NCI-H510A treated with DMSO at 0.1 percent for 48 hours (cell line): ENCODE measurements at places on chromosomes 6 and 20.

DNA sequence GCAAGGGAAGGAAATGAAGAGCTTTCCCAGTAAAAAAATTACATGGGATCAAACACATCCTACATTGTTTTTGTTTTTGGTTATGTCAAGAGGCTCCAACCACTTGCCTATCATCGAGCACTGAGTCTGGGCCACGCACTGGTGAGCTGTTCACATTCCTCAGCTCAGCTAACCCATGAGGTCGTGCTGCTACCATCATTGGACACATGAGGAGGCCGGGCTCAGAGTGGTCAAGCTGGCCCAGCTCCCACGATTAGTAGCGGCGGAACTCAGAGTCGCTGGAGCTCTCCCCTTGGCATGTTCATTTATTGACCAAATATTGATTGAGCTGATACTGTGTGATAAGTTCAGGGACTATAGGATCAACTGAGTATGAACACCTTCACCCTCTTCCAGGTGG is 164.9 kb downstream of the CDH26 start:
- no peak for DNase-seq

GRCh38 chr6:31920811-31921210 is 6.7 kb upstream of the C2 start:
- no peak for DNase-seq

- no peak for DNase-seq
These were observed 103.6 kb upstream of the SCGN start for GRCh38 chr6:25548451-25548850.

DNA sequence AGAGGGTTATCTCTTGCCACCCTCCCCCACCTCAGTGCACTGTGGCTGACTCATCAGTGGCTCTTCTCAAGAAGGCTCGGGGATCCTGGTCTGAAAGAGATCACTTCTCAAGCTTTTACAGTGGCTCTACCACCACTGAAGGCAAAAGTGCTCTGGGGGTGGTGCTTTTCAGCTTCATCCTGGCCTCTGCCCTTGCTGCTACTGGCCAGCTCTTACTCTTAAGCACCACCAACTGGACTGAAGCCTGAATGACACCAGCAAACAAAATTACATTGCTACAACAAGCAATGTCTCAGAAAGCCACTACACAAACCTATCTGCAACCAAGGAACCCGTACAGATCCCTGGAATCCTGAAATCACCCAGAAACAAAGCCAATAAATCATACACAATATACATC is 402.1 kb downstream of the EPHA7 start:
- DNase-seq: no peak

DNA sequence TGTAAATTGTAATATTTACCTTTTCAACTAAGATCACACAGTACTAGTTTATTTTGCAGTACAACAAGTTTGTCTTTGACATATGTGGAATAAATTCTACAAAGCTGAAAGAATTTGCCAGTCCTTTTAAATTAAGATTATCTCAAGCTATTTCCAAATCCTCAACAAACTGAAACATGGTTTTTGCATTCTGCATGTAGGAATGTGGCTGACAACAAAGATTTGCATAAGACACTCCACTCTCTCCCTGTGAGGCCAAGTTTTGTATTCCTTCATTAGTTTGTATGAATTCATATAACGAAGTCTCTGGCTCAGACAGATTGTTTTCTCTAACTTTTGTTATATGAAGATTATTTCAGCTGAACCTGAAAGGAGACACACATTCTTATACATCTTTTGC is 124.1 kb upstream of the THEMIS start:
- no peak for DNase-seq

- no peak for DNase-seq
These were observed 137.9 kb downstream of the PKHD1 start for GRCh38 chr6:51949526-51949925.

DNA sequence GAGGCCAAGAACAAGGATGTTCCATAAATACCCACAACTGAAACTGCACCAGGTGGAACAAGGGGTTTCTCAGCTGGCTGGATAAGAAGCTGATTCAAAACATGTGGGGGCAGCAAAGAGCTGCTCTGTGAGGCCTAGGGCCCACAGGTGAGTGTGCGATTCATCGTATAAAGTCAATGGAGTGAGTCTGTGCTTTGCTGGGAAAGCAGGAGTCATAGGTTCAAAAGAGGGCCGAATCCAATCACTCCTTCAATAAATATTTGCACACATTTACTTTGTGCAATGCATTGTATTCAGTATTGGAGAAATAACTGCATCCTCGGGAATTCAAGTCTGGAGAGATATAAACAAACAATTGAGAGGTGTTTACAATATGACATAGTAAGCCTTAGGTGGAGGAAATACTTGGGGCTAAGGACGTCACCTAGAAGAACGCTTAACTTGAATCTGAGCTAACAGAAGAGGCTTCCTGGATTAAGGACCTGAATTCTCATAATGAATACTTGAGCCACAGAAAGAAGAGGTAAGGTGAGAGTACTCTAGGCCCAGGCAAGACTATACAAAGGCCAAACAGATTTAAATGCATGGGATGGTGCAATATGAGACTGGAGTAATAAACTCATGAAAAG is 83.7 kb upstream of the TMEM30A start:
- DNase-seq: peak; percentile 51

GRCh38 chr6:56657354-56657753 is 14.7 kb upstream of the DST start:
- no peak for DNase-seq

DNA sequence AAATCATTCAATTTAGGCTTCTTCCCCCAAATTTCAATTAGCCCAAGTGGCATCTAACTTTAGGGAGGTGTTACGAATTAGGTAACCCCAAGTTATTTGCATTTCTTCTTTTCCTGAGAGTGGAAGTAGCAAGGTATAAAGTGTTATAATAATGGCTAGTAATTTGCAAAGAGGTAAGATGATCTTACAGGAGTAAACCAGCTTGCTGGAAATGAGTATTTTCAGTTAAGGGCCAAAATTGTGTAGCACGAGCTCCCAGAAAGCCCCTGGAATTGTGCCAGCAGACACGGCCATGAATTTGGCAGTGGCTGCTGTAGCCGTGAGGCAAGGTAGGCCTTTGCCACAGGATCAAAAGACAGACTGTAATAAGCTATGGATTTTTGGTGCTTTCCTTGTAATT is 38.0 kb downstream of the CITED2 start:
- DNase-seq: no peak

DNA sequence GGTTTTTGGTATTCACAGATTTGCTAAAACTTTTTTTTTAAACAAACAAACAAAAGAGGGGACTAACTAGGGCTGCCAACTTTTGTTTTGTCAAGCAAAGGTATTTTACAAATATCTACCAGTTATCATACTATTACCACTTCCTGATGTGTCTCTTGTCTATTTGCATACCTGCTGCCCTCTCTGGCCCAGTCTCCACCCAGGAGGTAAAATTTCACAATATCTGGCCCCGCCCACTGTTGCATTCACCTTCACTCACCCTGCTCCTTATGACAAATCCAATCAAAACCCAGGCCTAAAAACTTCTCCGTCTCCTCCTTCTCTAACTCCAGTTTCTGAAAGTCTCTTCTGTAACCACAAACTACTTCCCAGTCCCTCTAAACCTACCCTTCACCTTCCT is 82.2 kb downstream of the TRERF1 start:
- DNase-seq: no peak

DNA sequence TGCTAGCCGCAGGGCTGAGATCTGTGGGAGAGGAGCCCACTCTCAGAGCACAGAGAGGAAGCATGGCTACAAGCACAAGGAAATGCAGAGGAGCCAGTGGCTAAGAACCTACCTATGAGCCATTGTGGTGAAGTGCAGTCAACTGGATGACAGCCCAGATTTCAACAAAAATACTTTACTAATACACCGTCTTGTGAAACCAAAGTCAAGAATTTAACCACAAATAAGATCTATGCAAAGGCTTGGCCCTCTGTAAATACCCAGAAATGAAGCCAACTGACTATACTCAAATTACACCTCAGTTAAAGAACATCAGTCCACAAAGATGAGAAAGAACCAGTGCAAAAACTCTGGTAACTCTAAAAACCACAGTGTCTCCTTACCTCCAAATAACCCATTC is 40.1 kb upstream of the PTCHD4 start:
- no peak for DNase-seq

- no peak for DNase-seq
These were observed 122.4 kb upstream of the VGLL2 start for GRCh38 chr6:117142995-117143394.

GRCh38 chr6:34810936-34811632 is 19.2 kb downstream of the BLTP3A start:
- no peak for DNase-seq

DNA sequence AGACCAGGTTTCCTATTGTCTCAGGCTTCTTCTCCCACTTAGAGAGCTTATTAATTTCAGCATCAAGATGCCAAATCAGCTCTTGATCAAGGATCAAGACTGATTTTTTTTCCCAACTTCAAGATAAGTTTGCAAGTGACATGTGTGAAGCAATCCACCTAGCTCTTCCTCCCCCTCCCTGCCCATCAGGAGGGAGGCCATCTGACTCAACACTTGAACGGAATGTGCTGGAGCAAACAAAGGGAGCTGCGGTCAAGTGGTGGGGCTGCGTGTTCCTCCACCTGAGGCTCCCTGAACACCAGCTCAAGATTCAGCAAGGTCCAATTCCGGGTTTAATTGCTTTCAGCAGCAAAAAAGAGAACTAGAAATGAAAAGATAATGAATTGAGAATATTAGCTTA is 38.7 kb downstream of the TTI1 start:
- DNase-seq: peak; percentile 48

DNA sequence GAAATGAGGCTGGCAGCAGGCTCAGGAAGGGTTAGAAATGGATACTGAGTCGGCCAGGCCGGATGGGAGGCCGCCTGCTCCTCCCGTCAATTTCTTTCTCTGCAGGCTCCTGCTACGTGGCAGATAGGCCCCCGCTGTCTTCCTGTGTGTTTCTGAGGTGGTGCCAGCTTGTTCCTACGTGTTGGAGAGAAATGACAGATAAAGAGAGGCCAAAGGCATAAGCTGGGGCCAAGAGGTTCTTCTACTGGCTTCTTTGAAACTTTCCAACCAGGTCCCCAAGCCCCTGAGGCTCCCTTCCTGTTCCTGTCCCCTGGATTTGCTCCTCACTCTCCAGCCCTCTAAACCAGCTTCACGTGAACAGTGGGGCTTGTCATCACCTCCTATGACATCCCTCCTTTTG is 76.8 kb downstream of the TCP11 start:
- no peak for DNase-seq

- DNase-seq: no peak
These were observed 43.8 kb downstream of the BMP6 start for GRCh38 chr6:7769702-7770101.

- DNase-seq: no peak
These were observed 33.0 kb downstream of the FRMD1 start for GRCh38 chr6:168045706-168046620.

- no peak for DNase-seq
These were observed 146.3 kb downstream of the PRL start for GRCh38 chr6:22150368-22151035.

DNA sequence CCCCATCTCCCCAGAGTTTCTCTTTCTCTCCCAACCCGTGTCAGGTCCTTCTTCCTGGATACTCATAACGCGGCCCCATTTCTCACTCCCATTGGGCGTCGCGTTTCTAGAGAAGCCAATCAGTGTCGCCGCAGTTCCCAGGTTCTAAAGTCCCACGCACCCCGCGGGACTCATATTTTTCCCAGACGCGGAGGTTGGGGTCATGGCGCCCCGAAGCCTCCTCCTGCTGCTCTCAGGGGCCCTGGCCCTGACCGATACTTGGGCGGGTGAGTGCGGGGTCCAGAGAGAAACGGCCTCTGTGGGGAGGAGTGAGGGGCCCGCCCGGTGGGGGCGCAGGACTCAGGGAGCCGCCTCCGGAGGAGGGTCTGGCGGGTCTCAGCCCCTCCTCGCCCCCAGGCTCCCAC is at the start of gene HLA-F:
TSS of gene HLA-F (plus strand) at position 173 of the 404 bp plus-strand sequence. CDS start at position 203, 30 bp downstream.
- no peak for DNase-seq

DNA sequence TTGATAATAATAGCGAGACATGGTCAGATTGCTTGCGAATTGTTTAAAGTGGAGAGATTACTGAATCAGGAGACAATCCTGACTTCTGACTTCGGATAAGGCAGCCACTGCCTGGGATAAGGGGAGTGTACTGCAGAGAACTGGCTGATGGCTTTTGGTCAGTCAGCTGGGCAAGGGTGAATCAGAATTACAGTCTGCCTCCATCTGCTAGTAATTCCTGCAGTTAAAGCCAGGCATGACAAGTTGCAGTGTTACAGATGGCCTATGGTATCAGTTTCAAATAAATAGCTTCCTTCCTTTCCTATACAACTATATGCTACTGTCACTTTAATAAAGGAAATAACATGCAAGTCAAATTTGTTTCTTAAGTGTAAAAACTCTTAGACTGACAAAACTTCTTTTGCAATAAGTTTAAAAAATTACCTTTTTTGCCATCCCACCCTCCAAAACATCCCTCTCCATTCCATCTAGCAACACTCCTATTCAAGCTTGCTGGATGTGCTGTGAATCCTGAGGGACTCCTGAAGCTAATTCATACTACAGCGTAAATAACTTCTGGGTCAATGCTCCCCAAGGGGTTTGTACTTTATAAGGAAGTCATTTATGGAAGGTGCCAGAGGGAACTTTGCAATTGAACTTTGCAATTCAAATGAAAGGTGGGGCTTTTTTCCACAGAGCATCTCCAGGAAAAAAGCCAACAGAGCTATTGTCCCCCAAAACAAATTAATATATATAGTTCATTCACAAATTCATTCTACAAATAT is 245.2 kb downstream of the ADGRB3 start:
- no peak for DNase-seq

DNA sequence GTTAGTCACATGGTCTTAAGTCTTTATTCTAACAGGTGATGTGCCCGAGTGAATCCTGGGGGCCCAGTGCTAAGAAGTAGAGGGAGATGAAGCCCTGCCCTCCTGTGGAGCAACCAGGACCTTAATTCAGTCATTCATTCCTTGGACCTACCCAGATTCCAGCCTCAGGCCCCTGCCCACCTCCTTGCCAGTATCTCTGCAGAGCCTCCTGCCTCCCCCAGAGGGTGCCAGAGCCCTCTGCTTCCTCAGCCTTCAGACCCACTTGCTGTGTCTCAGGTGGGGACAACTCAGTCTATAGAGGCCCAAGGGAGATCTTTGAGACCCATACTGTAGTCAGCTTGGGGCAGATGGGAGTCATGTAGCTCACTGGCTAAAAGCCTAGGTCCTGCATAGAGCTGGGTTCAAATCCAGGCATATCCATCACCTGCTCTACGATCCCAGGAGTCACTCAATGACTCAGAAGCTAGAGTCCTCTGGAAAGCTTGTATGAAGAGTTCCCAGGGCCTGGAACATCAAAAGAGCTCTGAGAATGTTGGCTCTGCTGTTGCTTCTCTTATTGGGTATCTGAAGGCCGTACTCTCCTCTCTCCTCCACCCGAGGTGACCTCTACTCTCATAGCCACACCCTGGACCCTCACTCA is 3.9 kb upstream of the SIGLEC1 start:
- peak; percentile 46 for DNase-seq
